Thoracic aorta endothelial cell (primary cell): ENCODE measurements at places on chromosomes 7 and 10. TPM values are rescaled to one million over a fixed set of nuclear protein-coding genes. Genes with fewer than 3 reads are reported as not detected.

The GSTO2 gene
- total RNA-seq = 0.53 and 0.65 TPM in 2 replicates

The ADRA2A gene
- 0.40 and 1.4 TPM in 2 replicates for total RNA-seq

The PLEKHS1 gene
- total RNA-seq = not detected in 2 replicates

The TMEM229A gene
- not detected in 2 replicates for total RNA-seq

The PDZD7 gene
- 0.50 and 0.53 TPM in 2 replicates for total RNA-seq

The PAPOLB gene
- total RNA-seq = 0.22 and 0.27 TPM in 2 replicates

The NUPR2 gene
- not detected in 2 replicates for total RNA-seq

The ADRB1 gene
- total RNA-seq = under 0.01 TPM in 1 of 2 replicates, not detected in the other

The POLR2J2 gene
- 7.7 and 10.1 TPM in 2 replicates for total RNA-seq

The TEX47 gene
- total RNA-seq = not detected in 2 replicates

The TMEM236 gene
- total RNA-seq = 0.14 and 0.66 TPM in 2 replicates

The MARCHF5 gene
- 31.4 and 41.6 TPM in 2 replicates for total RNA-seq
